CD4-positive, alpha-beta T cell treated with Interleukin-6 at 100 ng/mL for 8 hours (primary cell): ENCODE measurements at places on chromosomes 6 and 20.

- no peak for DNase-seq
These were observed 22.7 kb downstream of the SENP6 start for GRCh38 chr6:75624335-75624734.

DNA sequence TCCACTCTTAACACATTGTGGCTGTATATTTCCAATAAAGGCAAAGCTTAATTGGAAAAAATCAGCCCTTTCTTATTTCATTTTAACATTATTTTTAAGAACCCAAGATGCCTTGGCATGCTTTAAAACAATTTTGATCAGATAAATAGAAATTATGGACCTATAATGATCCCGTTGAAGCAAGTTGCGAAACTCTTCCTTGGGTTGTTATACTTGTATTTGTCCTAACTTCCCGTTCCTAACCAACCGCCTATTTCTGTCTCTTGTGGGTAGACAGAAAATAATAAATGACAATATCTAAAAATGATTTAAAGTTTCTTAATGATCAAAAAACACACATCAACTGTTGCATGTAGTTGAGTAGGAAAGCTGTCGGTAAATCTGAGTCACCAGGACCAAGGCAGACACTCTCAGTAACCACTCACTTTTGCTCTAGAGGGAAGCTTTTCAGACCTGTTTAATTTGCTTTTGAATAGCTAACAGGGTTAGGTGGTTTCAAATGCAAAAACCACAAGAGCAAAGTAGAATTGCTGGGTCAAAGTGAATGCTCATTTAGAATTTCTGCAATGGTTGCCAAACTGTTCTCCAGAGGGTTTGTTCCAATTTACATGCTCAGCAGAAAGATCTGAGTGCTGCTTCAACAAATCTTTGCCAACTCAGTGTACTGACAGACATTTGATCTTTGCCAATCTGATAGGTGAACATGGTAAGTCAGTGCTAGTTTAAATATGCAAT lies 34.2 kb upstream of the KCNK5 start:
- DNase-seq, result no peak

GRCh38 chr6:68114463-68115047 lies 520.5 kb upstream of the ADGRB3 start:
- DNase-seq, result no peak

GRCh38 chr6:1761477-1761877 lies 151.8 kb downstream of the FOXC1 start:
- DNase-seq, result no peak

DNA sequence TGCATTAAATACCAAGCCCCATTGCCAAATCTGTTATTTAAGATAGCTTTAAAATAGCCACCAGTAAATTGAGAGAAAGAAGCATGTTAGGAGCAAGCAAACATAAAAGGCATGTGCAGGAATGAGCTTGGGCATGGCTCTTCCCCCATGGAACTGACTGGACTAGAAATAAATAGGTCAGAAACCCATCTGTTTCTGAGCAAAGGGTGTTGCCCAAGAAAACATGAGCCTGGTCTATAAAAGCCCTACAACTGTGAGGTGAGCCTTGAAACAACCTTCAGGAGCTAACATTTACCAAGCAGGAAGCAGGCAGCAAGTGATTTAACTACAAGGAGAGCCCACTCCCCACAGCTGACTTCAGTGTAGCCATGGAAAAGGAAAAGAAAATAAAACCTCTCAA lies 126.3 kb downstream of the C6orf118 start:
- DNase-seq, result no peak

GRCh38 chr20:48165401-48165685 lies 380.1 kb upstream of the SULF2 start:
- no peak for DNase-seq

DNA sequence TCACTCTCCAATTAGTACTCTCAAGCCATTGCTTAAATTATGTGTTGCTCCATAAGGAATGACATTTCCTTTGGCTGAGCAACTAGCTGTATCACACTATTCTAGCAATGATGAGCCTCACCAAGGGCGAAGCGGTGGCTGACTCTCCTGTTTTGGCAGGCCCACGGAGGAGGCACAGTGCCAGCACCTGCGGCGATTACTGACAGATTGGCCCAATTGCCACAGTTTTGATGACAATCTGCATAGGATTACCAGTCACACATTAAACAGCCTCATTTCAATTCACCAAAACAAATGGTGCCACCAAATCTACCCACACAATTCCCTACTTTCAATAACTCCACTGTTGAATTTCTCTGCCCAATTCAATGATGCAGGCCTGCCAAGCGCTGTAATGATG lies 286.9 kb downstream of the PTPRK start:
- no peak for DNase-seq

- no peak for DNase-seq
These were observed 571 bp upstream of the EEF1A2 start for GRCh38 chr20:63499338-63499969.

DNA sequence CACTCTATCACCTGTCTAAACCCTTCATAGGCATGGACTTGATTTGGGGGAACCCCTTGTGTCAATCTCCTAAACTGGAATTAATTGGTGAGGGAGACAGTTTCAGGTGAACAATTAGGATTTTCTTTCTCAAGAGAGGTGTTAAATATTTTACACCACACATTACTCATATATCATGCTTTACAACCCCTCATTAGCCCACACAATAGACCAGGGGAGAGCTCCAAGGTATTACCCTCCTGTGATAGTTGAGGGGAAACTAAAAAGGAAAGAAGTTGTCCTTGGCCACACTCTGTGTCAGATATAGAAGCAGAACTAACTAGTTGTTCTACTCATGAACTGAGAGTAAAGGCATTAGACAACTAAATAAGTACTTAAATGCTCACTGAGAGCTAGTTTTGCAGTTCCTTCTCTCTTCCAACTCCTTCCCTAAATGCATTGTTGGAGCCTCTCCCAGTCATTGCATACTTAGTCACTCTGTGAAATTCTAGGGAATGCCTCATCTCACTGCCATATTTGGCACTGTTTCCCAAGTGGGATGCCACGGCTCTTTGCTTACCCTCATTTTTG lies 183.7 kb upstream of the CEP162 start:
- no peak for DNase-seq

DNA sequence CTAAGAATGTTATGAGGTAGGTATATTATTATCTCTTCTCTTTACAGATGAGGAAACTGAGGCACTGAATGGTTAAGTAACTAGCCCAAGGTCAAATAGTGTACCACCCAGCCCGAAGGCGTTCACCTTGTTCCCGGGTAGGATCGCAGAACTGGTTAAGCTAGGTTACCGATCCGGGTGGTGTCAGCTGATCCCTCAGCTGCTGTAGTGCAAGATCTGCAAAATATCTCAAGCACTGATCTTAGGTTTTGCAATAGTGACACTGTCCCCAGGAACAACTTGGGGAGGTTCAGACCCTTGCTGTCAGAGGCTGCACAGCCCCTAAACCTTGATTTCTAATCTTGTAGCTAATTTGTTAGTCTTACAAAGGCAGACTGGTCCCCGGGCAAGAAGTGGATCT lies 28.1 kb downstream of the SLC52A3 start:
- no peak for DNase-seq

- DNase-seq, result no peak
These were observed 3.3 kb downstream of the SNAI1 start for GRCh38 chr20:49986049-49986448.

GRCh38 chr20:46212252-46212651 lies 94.1 kb downstream of the CD40 start:
- no peak for DNase-seq

GRCh38 chr6:3776881-3777507 lies 25.5 kb upstream of the PXDC1 start:
- DNase-seq, result no peak

GRCh38 chr20:52191132-52191915 lies at the start of gene ZFP64:
ZFP64 (minus strand) TSS chr20:52191779; CDS start chr20:52191636, 143 bp downstream.
- peak; percentile 69 for DNase-seq

DNA sequence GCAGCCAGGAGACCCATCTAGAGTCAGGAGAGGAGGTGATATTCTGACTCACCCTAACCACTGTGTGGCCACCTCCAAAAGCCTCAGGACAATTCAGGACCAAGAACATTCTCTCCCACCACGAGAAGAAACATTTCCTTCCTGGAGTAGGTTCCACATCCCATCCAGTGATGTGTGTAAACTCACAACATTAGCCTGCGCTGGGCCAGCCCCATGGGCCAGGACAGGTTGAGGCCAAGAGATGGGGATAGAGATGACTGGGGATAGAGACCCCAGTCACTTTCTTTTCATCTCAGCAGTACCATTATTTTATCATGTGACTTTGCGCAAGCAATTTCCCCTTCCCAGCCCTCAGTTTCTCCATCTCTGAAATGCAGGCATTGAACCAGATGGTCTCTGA lies 126.6 kb upstream of the PTPRT start:
- DNase-seq, result no peak

DNA sequence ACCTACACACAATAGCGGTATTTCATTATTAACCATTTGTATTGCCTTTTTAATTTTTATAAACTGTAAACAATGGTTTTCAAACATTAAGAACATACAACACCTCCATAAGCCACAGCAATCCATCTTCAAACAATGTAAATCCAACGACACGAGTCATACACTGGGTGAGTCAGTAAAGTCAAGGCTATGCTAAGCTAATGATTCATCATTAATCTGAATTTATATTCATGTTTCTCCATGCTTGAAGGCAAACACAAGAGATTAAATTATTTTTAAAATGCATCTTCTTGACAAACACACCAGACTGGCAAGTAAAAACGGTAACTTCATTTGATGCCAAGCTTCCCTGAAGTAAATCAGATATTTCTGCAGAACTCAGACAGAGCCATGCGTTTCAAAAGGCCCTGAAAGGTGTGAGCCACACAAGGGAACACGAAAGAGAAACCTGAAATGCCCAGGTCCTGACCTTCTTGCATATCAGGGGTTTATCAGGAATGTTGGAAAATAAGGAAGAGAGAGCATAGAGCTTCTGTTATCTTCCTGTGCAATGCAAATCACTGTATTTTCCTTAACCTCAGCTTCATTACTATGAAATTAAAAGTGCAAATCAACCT lies 162.5 kb downstream of the ALDH8A1 start:
- no peak for DNase-seq
